KG1 (cell line): ENCODE measurements at places on chromosomes 2 and 18.

- no peak for DNase-seq
These were observed 54.2 kb downstream of the G6PC2 start for GRCh38 chr2:168955321-168955720.

DNA sequence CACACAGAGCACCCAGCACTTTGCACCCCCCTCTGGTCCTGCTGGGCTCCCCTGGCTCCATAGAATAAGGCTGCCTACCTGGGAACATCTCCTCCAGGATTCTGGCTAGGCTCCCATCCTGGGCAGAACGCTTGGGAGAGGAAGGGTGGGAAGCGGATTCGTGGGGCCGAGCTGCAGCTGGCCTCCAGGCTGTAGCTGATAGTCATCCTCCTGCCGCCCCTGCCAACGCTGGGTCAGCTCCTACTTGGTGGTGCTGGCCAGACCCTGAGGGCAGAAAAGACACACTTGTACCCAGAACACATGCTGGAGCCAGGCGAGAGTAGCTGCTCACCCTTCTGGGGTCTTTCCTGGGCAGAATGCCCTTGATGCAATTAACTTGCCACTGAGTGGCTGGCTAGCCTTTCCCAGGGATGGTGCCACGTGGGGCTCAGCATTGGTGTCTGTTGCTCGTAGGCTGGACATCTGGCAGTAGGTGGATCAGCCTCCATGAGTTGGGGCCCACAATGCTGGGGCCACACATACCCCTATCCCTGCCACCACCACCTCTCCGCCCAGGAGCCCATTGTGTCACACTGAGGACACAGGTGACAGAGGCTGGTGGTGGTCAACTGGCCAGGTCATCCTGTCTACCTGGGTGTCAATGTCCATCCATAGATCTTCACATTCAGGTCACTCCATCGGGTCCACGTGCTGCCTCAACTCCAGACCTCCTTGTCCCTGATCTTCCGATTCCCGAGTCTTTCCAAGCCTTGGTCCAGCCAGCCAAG is 112.8 kb downstream of the NDUFA10 start:
- DNase-seq = no peak

- no peak for DNase-seq
These were observed 74.2 kb upstream of the ST6GAL2 start for GRCh38 chr2:106959975-106960682.

GRCh38 chr2:127324635-127325034 is 30.7 kb upstream of the ERCC3 start:
- peak; percentile 12 for DNase-seq

DNA sequence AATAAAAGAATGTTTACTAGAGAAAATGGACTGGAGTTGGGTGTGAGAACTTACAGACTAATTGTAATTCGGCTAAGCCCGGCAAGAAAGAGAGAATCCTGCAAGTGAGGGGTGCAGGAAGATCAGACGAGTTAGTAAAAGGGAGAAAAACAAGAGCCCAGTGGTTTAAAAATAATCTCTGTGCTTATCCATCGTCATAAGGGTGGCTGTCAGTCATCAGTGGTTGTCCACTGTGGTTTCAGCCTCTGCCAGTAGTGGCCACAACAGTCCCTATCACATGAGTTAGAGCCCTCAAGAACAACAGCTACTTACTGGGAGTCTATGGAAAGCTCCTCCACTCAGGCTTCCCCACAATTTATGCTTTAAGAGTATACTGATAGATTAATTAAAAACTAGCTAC is 239.8 kb downstream of the SETBP1 start:
- DNase-seq = no peak

DNA sequence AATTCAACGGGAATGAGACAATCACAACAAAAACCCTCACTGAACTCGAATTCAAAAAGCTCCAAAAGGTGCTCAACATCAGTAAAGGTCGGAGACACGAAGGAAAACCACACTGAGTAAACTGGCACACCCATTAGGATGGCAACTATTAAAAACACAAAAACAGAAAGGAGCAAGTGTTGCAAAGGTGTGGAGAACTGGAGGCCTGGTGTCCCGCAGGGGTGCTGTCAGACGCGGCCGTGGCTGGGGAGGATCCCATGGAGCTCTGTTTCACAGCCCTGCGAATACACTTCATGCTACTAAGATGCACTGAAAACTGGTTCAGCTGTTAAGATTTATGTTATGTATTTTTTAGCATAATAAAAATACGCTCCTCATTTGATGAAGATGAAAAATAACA is 730.6 kb downstream of the GALR1 start:
- DNase-seq = no peak

GRCh38 chr18:48821251-48821590 is 129.5 kb downstream of the SMAD7 start:
- no peak for DNase-seq

- DNase-seq = no peak
These were observed 51.6 kb downstream of the MAPK4 start for GRCh38 chr18:50611529-50611941.

DNA sequence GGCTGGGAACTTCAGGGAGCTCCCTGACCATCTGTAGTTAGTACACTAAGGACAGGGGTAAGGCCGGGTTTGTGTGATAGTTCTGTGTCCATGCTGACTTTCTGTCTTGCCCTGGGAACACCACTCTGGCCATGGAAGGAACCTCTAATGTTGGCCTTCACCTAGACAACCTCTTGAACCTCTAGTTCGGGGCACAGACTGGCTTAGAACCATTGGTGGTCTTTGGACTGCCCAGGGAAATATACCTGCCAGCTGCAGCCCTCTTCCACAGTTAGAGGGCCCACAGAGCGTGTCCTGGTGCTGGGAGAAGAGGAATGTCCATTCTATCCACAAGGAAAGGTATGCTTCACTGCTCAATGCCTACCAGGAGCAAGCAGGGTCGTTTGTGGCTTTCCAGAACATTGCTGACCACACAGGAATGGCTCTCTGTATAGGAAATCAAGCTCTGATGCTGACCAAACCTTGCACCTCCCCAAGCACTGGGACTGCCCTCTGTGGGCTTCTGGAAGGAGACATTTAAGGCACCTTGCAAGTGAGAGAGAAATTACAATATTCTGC is 318.8 kb upstream of the EPAS1 start:
- DNase-seq = no peak

DNA sequence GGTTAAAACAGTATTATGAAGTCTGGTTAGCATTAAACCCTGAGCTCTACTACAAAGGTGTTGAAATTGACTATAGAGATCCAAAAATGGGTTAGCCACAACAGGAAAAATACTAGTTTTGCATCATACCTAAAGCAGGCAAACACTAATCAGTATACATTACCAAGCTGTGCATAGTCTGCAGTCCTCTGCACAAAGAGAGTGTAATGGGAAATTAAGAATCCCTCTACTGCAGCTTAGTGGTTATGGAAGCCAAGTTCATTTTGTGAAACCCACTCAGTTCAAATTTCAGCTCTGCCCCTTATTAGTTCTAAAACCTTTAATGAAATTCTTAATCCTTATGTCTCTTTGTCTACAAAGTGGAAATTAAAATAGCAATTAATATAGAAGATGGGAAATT is 192.1 kb downstream of the MBD2 start:
- DNase-seq = no peak

- DNase-seq = no peak
These were observed 157.4 kb downstream of the DTNA start for GRCh38 chr18:34867520-34867919.

DNA sequence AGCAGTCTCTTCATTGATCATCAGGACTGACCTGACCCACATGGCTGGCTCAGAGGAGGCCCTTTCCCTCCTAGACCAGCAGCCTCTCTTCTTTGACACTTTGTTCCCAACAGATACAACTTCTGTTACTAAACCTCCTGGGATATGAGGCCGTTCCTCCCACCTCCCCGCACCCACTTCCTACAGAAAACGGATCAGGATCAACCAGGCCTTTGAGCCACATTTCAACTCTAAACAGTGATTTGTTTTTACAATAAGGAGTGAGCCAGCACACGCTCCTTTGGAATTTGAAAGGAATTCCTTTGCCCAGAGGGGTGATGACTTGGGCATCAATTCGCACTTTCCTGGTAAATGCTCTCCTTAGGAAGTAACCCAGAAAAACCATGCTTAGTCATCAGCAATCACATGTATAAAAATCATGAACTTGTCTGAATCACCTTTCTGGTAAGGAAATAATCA is 180.4 kb downstream of the FAM124B start:
- no peak for DNase-seq

GRCh38 chr2:99939135-99939534 is 203.3 kb downstream of the AFF3 start:
- no peak for DNase-seq
